ENCODE measurements at places on chromosomes 11 and 22. TPM values are rescaled to one million over a fixed set of nuclear protein-coding genes. Genes with fewer than 3 reads are reported as not detected.

The MIAT gene
- 0.11 TPM for polyA plus RNA-seq

The HTR3A gene
- not detected for polyA plus RNA-seq

The INS gene
- polyA plus RNA-seq = not detected

The ACRV1 gene
- 0.16 TPM for polyA plus RNA-seq
